Stimulated activated CD8-positive, alpha-beta memory T cell treated with anti-CD3 and anti-CD28 coated beads, Interleukin-15, amount 100 ng/mL, for 4 hours (primary cell): ENCODE measurements at places on chromosomes 5 and 9.

GRCh38 chr5:139808481-139809330 is 13.1 kb downstream of the PSD2 start:
- no peak for DNase-seq

- DNase-seq = peak; percentile 48
Observed at GRCh38 chr5:169637549-169638121, 560 bp downstream of the DOCK2 start.

DNA sequence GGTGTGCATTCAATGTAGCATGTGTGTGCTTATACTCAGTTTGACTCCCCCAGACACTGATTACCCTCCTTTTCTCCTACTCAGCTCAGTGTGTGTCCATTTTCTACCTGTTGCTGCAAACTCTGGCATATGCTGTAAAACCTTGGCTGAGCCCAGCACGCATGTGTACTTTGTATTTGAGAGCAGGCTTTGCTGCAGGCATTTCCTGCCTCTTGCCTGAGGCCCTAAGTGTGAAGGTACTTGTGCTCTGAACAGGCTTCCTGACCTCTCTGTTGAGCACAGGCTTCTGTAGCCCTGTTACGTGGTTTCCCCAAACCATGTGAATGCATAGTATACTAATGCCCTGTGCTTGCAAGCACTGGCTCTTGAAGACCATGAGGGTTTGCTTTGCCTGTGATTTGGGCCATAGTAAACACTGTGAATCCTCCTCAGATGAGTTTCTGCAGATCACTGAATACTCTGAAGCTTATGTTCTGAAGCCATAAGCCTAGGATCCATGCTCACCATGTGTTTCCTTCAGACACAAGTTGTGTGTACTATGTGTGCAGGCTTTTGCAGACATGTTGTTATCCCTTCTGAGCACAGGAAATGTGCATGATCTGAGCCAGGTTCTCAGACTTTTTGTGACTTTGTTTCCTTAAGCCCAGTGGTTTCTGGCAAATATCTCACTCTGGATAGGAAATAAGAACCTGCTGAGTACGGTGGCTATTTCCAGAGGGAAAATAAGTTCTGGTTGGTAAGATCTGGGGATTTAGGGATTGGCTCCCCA is 124.9 kb upstream of the RUSC2 start:
- no peak for DNase-seq

DNA sequence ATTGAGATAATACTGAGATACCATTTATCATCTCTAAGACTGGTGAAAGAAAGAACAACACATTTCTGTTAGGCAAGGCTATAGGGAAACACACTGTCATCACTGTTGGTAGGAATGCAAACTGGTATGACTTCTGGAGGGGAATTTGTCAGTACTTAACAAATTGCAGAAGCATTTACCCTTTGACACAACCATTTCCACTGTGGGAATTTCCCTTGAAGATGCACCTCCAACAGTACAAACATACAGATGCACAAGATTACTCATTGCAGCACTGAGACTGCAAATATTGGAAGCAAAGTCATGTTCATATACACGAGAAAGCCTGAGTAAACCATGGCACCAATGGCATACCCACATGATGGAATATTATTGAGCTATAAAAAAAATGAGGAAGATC is 17.6 kb downstream of the GM2A start:
- no peak for DNase-seq

GRCh38 chr5:126016256-126016655 is 407.0 kb upstream of the GRAMD2B start:
- DNase-seq = no peak

DNA sequence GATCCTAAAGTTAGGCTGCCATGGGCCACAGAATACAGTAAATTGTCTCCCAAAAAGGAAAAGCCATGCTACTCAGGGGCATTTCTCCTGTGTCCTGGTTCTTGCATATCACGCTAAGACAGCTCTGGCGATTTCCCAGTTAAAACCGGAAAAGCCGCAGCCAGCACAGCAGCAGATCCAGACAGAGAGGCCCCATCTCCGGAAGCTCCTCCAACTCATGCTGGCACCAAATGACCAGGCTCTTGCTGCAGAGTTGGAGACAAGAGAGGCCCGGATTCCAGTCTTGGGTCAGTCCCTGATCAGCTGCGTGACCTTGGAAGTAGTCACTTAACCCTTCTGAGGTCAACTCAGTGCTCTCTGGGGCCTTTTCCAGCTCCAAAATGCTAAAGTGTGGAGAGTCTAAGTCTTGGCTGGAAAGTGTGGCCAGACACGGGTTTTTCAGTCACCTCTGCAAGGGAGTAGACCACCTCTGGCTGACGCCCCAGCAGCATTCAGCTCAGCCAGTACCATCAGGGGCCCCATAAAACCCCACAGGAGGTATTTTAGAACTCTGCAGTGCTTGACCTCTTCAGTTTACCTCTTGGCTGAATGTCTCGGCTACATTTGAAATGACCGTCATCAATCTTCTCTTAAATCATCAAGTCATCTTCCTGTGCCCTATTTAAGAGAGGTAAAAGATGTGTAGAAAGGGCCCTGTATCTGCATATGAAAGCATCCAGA is 16.2 kb downstream of the GDNF start:
- DNase-seq = no peak

DNA sequence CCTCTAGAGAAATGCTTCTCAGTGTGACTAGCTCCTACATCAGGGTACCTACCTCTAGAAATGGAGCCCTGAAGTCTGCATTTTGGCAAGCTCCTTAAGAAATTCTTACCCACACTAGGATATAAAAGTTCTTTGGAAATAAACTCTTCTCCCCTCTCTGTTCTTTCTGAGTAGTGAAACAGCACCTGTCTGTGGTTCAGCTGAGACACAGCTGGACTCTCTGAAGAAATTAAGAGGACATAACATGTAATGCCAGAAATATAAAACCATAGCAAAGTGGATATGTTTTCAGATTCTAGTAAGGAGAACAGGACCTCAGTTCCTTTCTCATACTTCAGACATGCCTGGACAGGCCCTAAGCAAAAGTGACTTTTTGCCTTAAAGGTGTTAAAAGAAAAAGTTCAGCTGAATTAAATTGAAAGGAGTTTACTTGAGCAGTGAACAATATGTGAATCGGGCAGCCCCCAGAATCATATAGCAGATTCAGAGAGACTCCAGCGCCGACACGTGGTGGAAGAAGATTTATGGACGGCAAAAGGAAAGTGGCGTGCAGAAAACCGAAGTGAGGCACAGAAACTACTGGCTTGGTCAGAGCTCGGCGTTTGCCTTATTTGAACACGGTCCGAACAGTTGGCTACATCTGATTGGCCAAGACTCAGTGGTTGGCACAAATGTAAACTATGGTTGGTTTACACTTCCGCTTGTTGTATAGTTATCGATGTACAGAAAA is 64.5 kb downstream of the PRKACG start:
- no peak for DNase-seq

- DNase-seq = no peak
Observed at GRCh38 chr9:76743931-76744330, 20.3 kb upstream of the PCA3 start.

- no peak for DNase-seq
Observed at GRCh38 chr9:119844431-119844830, 475.2 kb upstream of the BRINP1 start.
